ENCODE measurements at places on chromosomes 12 and 14.

DNA sequence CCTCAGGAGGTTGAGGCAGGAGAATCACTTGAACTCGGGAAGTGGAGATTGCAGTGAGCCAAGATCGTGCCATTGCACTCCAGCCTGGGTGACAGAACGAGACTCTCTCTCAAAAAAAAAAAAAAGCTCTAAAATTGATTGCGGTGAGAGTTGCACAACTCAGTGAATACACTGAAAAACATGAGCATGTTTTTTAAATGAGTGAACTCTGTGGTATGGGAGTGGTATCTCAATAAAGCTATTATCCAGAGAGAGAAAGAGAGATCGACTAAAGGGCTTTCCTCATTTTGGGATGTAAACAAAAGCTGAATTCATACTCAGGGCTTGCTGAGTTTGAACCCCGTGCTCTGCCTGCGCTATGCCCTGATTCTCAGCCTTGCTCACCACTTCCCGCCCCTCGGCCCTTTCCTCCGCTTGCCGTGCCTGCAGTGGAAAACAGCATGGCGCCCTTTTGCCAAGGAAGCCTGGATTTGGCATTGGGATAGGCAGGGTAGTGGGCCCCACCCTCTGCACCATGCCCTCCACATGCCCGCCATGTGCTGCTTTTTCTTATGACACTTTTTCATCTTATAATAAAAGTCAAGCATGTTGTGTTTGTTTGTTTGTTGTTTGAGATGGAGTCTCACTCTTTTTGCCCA is 102.5 kb downstream of the LGMN start:
- no peak for DNase-seq

- peak; percentile 24 for DNase-seq
Observed at GRCh38 chr14:55438066-55438683, 2.2 kb downstream of the TBPL2 start.

DNA sequence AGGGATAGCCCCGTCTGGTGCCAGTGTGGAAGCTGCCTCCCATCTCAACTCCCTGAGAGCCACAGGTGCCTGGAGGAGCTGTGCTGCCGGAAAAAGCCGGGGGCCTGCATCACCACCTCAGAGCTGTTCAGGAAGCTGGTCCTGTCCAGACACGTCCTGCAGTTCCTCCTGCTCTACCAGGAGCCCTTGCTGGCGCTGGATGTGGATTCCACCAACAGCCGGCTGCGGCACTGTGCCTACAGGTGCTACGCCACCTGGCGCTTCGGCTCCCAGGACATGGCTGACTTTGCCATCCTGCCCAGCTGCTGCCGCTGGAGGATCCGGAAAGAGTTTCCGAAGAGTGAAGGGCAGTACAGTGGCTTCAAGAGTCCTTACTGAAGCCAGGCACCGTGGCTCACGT is 25.5 kb upstream of the P2RX4 start:
- DNase-seq: no peak

GRCh38 chr12:14417715-14418114 is 52.2 kb downstream of the ATF7IP start:
- DNase-seq: peak; percentile 5

DNA sequence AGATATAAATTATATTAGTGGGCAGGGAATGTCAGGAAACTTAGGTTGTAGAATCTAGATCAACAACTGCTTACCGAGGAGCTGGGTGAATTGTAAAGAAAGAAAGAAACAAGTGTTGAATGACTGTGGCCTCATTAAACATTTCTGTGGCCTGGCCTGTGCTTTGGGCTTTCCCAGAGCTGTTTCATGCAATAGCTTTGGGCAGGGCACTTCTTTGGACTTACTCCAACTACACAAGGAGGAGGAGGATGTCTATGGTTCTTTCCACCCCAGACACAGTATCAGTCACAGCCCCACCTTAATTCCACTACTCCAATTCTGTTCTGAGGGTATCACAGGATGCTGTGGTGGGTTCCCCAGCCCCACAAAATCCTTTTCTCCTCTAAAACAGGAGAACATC is 38.0 kb downstream of the DPF3 start:
- DNase-seq: no peak

DNA sequence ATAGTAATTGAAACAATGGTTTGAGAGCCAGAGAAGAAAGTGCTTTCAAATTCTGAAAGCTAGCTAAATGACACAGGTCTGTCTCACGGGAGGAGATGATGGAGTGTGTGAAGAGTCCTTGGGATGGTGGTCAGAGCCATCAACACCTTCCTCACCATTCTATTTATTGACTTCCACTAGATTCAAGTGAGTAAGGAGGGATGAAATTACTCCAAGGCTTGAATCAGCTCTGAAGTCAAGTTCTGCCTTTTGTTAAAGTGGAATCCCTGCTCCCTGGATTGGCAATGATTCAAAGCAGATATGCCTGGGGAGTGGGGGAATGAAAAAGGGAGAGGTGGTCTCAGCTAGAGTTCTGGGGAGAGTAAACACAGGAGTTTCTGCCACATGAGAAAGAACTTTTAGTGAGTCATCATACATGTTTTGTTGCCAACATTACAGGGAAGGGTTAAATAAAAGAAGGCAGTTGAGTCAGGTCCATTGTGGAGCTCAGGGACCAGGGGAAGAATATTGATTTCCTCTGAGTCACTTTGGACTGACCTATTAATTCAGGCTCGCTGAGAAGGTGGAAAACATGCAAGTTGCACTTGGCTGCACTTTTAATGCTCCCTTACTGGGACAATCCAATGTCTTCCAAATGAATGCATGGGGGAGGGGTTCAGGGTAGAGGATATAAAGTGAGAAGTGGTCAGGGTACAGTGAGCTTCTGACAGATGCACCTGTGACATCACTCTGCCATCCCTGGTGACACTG is 142.7 kb downstream of the TBX5 start:
- no peak for DNase-seq

DNA sequence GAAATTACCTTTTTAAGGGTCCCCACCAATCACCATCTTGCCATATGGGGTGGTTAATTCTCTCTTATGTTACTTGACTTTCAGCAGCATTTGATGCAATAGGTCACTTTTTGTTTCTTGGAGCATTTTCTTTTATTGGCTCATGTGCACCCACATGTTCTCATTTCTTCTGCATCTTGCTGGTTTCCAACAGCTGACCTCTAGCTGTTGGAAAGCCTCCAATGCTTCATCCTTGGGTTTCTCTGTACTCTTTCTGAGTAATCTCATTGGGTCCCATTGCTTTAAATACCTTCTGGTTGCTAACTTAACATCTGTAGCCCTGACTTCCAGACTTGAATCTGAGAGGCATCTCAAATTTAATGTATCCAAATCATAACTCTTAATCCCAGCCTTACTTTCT is 116.8 kb downstream of the CRADD start:
- no peak for DNase-seq

- DNase-seq: no peak
Observed at GRCh38 chr14:44131861-44132260, 375.2 kb downstream of the FSCB start.

- no peak for DNase-seq
Observed at GRCh38 chr12:117882181-117882580, 86.6 kb downstream of the KSR2 start.

- no peak for DNase-seq
Observed at GRCh38 chr14:22668863-22669262, 24.7 kb upstream of the OR6J1 start.

DNA sequence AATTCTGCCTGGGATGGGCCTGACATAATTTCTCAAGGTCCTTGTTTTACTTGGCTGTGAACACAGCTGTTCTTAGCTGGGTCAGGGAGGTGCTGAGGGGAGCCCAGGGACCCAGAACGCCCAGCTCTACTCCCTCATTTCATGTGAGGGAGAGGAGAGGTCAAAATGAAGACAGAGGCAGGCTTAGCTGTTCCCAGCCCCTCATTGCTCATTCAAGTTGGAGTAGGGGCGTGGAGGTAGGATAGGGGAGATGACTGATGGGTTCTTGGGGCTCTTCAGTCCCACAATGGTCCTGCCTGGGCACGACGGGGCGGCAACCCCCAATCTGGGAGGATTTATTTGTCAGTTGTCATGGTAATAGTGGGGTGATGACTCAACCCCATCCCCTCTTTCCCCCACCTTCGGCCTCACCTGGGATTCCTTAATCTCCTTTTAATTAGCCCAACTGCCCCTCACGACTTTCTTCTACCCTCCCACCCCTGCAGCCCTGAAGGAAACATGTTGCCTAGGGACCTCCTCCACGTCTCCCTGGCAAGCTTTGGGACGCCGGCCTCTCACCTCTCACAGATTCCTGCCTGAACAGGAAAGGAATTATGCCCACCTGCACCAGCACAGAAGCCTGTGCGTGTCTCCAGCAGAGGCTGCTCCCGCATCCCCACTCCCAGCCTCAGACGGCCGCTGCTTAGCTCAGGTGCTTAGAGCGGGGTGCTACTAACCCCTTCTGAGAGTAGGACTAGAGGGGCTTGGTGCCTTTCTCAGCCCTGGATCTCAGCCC is 10.2 kb downstream of the SPRYD3 start:
- no peak for DNase-seq

DNA sequence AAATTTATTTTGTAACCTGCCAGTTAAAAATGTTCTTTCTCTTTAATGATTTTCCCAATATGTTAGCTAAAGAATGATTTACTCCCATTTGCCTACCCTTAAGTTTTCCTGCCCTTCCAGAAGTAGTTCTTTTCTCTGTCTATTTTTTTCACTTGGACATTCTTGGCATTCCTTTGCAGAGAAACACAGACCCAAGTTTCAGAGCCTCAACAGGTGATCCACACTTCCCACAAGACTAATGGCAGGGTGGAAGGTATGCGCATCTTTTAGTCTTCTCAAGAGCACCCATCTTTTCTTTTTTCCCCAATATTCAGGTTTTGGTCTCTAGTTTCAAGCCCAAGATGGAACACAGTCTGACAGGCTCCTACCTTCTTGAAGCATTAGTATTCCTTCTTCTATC is 420.7 kb downstream of the ADAMTS20 start:
- no peak for DNase-seq
